Neuronal stem cell (in vitro differentiated cells): ENCODE measurements at places on chromosomes 1 and 21.

GRCh38 chr1:59116920-59117542 lies 179.9 kb upstream of the FGGY start:
- H3K36me3 ChIP-seq: no peaks in the 10 kb centered on the region
- no peaks in the 10 kb centered on the region for H3K27me3 ChIP-seq
- no peak overlapping the region for H3K4me3 ChIP-seq
- peaks cover 11% of the 10 kb centered on the region for H3K4me1 ChIP-seq

GRCh38 chr1:186655876-186656275 lies 24.3 kb downstream of the PTGS2 start:
- no peaks in the 10 kb centered on the region for H3K27me3 ChIP-seq
- H3K4me1 ChIP-seq: no peaks in the 10 kb centered on the region
- H3K36me3 ChIP-seq: no peaks in the 10 kb centered on the region
- no peak for DNase-seq

GRCh38 chr1:206544562-206545257 lies 37.4 kb downstream of the RASSF5 start:
- no peak overlapping the region for H3K4me3 ChIP-seq
- H3K27me3 ChIP-seq: peaks cover 15% of the 10 kb centered on the region
- H3K36me3 ChIP-seq: no peaks in the 10 kb centered on the region
- H3K4me1 ChIP-seq: peaks cover 5% of the 10 kb centered on the region
- DNase-seq: peak; percentile 80
- H3K27ac ChIP-seq: no peak overlapping the region

GRCh38 chr1:216640100-216640499 lies 83.1 kb downstream of the ESRRG start:
- DNase-seq: no peak
- H3K36me3 ChIP-seq: no peaks in the 10 kb centered on the region
- H3K27me3 ChIP-seq: no peaks in the 10 kb centered on the region
- H3K4me3 ChIP-seq: no peak overlapping the region

GRCh38 chr21:46064870-46065214 lies 33.1 kb upstream of the COL6A2 start:
- no peak overlapping the region for H3K27ac ChIP-seq
- DNase-seq: no peak
- peaks cover 18% of the 10 kb centered on the region for H3K4me1 ChIP-seq
- no peaks in the 10 kb centered on the region for H3K27me3 ChIP-seq
- peak overlapping the region; percentile 18 for H3K4me3 ChIP-seq
- no peaks in the 10 kb centered on the region for H3K36me3 ChIP-seq

DNA sequence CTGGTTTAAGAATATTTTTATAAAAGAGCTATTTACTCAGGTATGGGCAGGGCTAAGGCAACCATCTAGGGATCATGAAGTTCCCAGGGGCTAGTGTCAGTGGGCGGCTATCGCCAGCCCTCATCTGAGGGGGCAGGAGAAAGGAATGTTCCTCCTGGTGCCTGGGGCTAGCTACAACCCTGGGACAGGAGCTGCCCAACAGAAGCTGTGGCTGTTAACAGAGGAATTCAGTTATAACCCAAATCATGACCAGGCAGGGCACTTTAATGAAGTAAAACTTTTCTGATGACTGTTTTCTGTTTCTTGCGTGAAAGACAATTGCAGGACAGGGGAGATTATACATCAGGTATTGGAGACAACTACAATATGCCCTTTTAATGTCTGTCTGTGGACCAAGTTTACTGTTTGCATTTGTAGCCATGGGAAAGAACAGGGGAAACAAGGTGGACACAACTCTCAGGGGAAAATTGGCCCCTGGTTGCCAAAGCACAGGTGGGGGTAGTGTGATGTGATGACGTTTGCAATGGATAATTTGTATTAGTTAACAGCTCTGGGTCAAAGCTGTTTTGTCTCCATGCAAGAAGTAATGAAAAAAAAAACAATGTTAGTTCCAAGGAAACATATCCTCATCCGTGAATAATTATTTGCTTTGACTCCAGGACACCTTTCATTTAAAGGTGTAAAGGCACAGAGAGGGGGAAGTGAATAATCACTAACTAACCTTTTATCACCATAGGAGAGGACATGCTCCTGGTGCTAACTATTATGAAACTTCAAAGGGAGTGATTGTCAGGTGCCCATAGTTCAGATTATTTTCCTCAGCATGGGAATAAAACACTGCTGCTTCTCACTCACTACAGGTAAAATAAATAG lies 105.2 kb downstream of the TSEN15 start:
- DNase-seq: no peak

GRCh38 chr1:9378801-9379200 lies 86.1 kb downstream of the SPSB1 start:
- DNase-seq: no peak
- H3K4me1 ChIP-seq: no peaks in the 10 kb centered on the region
- H3K27ac ChIP-seq: no peak overlapping the region
- H3K36me3 ChIP-seq: no peaks in the 10 kb centered on the region

GRCh38 chr1:206905295-206906164 lies 8.3 kb downstream of the IL24 start:
- H3K4me3 ChIP-seq: no peak overlapping the region
- no peak overlapping the region for H3K27ac ChIP-seq
- H3K36me3 ChIP-seq: no peaks in the 10 kb centered on the region
- H3K4me1 ChIP-seq: peaks cover 5% of the 10 kb centered on the region
- no peak for DNase-seq

- no peak within 1 kb of the TSS for H3K4me3 ChIP-seq
- H3K4me1 ChIP-seq: peaks cover 8% of the 10 kb centered on the region
- H3K27ac ChIP-seq: no peak within 1 kb of the TSS
- H3K27me3 ChIP-seq: no peaks in the 10 kb centered on the region
- DNase-seq: no peak
Observed at GRCh38 chr1:1914971-1915692, at the start of gene CALML6. TSS of gene CALML6 (plus strand) at chr1:1915260. CDS start at chr1:1915281, 21 bp downstream.

GRCh38 chr21:31668651-31669491 lies 9.4 kb downstream of the SOD1 start:
- no peak for DNase-seq
- no peak overlapping the region for H3K4me3 ChIP-seq
- no peaks in the 10 kb centered on the region for H3K27me3 ChIP-seq
- H3K4me1 ChIP-seq: peaks cover 5% of the 10 kb centered on the region
- no peak overlapping the region for H3K27ac ChIP-seq

GRCh38 chr1:79264975-79265818 lies 258.7 kb upstream of the ADGRL4 start:
- H3K36me3 ChIP-seq: no peaks in the 10 kb centered on the region
- no peak overlapping the region for H3K27ac ChIP-seq
- no peaks in the 10 kb centered on the region for H3K27me3 ChIP-seq
- no peak overlapping the region for H3K4me3 ChIP-seq
- no peak for DNase-seq
- peaks cover 5% of the 10 kb centered on the region for H3K4me1 ChIP-seq

GRCh38 chr1:15246960-15247614 lies at the start of gene FHAD1:
TSS of gene FHAD1 (plus strand) at chr1:15247223. CDS start at chr1:15251785, 4,562 bp downstream.
- peak within 1 kb of the TSS; percentile 89 for H3K4me3 ChIP-seq
- H3K27ac ChIP-seq: no peak within 1 kb of the TSS
- peak; percentile 77 for DNase-seq

- no peak for DNase-seq
- no peak overlapping the region for H3K27ac ChIP-seq
- no peaks in the 10 kb centered on the region for H3K4me1 ChIP-seq
- H3K27me3 ChIP-seq: no peaks in the 10 kb centered on the region
- H3K36me3 ChIP-seq: no peaks in the 10 kb centered on the region
Observed at GRCh38 chr1:13687151-13687715, 12.8 kb upstream of the PRDM2 start.

GRCh38 chr1:5651964-5652821 lies 340.0 kb downstream of the NPHP4 start:
- no peak overlapping the region for H3K4me3 ChIP-seq
- H3K4me1 ChIP-seq: no peaks in the 10 kb centered on the region
- H3K27me3 ChIP-seq: no peaks in the 10 kb centered on the region
- peak; percentile 17 for DNase-seq
- H3K27ac ChIP-seq: no peak overlapping the region

DNA sequence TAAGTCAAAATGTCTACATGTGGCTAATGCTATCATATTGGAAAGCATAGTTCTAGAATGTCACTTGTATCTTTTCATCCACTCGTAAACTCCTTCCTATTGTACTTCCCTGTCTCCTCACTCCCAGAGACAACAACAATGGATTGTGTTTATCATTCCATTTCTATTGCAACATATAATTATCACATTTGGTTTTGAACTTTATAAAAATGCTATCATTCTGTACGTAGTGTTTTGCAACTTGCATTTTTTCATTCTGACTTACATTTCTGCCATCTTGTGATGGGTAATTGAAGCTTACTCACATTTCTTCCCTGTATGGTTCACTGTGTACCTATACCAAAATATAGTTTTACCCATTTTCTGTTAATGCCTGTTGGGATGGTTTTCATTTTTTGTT lies 14.5 kb upstream of the CSF3R start:
- no peaks in the 10 kb centered on the region for H3K36me3 ChIP-seq
- no peaks in the 10 kb centered on the region for H3K4me1 ChIP-seq
- H3K4me3 ChIP-seq: no peak overlapping the region
- peaks cover 5% of the 10 kb centered on the region for H3K27me3 ChIP-seq

- peak overlapping the region; percentile 79 for H3K4me3 ChIP-seq
- H3K27ac ChIP-seq: no peak overlapping the region
- H3K36me3 ChIP-seq: no peaks in the 10 kb centered on the region
- no peaks in the 10 kb centered on the region for H3K27me3 ChIP-seq
- peaks cover 18% of the 10 kb centered on the region for H3K4me1 ChIP-seq
- peak; percentile 45 for DNase-seq
Observed at GRCh38 chr1:25922971-25923552, 16.8 kb upstream of the STMN1 start.

- no peak overlapping the region for H3K27ac ChIP-seq
- H3K4me3 ChIP-seq: no peak overlapping the region
- DNase-seq: no peak
- H3K27me3 ChIP-seq: peaks cover 2% of the 10 kb centered on the region
- no peaks in the 10 kb centered on the region for H3K4me1 ChIP-seq
- no peaks in the 10 kb centered on the region for H3K36me3 ChIP-seq
Observed at GRCh38 chr21:33314111-33314510, 10.7 kb upstream of the IFNAR1 start.

DNA sequence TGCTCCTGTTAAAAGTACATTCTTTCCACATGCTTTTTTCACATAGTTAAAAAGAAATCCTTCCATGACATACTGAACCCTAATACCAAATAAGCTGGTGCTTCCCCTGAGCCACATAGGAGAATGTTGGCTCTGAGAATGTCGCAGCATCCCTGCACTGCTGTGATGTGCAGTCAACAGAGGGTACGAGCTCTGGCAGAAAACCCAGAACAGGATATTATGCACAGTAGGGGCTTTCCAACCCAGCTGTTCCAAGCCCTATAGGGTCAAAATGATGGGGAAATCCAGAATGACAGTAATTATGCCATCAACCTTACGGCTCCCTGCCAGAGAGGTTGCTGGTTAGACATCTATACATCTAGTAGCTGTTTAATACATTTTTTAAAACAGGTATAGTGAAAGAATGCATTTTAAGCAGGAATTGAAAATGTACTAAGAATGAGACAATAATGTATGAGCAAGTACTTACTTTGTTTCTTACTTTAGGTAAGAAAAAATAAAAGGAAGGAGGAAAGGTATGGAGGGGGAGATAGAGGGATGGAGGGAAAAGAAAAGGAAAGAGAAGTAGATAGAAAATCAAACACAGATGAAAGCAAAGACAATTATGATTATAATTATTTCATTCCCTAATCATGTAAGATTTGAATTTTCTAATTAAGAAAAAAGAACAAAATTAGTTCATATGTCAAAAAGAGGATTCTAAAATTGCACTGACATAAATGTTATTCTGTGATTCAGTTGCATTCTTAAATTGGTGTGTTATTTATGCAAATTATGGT lies 126.0 kb downstream of the NR5A2 start:
- no peaks in the 10 kb centered on the region for H3K36me3 ChIP-seq
- no peak overlapping the region for H3K27ac ChIP-seq
- no peaks in the 10 kb centered on the region for H3K4me1 ChIP-seq
- H3K27me3 ChIP-seq: no peaks in the 10 kb centered on the region
- no peak overlapping the region for H3K4me3 ChIP-seq

DNA sequence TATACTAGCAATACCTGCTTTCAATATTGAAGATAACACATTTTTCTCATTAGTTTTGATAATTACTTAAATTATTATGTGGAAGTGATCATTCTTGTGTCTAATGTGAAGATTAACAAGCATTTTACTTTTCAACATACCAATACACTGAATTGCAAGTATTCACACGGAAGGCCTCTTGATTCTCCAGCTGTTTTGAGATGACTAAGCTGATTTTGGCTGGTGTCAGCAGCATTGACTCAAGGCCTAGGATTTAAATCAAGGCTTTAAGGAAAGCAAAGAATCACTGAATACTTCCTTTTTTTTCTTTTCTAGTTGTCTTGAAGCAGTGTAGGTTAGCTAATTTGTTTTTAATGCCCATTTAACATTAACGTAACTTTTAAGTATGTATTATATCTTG lies 373.7 kb downstream of the SRGAP2C start:
- no peaks in the 10 kb centered on the region for H3K4me1 ChIP-seq
- H3K36me3 ChIP-seq: no peaks in the 10 kb centered on the region
- H3K27me3 ChIP-seq: no peaks in the 10 kb centered on the region

DNA sequence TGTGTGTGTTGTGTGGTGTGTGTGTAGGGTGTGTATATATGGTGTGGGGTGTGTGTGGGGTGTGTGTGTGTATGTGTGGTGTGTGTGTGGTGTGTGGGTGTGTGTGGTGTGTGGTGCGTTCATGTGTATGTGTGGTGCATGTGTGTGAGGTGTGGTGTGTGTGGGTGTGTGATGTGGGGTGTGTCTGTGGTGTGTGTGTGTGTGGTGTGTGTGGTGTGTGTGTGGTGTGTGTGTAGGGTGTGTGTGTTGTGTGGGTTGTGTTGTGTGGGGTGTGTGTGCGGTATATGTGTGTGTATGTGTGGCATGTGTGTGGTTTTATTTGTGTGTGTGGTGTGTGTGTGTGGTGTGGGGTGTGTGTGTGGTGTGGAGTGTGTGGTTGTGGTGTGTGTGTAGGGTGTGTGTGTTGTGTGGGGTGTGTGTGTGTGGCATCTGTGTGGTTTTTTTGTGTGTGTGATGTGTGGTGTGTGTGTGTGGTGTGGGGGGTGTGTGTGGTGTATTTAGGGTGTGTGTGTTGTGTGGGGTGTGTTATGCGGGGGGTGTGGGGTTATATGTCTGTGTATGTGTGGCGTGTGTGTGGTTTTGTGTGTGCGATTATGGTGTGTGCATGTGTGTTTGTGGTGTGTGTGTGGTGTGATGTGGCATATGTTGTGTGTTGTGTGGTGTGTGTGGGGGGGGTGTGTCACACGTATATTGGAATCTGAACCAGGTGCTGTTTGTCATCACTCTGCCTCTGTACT lies 17.1 kb upstream of the ZBTB21 start:
- no peak overlapping the region for H3K4me3 ChIP-seq
- no peak for DNase-seq
- no peaks in the 10 kb centered on the region for H3K36me3 ChIP-seq
- peaks cover 13% of the 10 kb centered on the region for H3K27me3 ChIP-seq
- H3K27ac ChIP-seq: no peak overlapping the region
- peaks cover 16% of the 10 kb centered on the region for H3K4me1 ChIP-seq
